ENCODE measurements at places on chromosomes 5 and 9.

DNA sequence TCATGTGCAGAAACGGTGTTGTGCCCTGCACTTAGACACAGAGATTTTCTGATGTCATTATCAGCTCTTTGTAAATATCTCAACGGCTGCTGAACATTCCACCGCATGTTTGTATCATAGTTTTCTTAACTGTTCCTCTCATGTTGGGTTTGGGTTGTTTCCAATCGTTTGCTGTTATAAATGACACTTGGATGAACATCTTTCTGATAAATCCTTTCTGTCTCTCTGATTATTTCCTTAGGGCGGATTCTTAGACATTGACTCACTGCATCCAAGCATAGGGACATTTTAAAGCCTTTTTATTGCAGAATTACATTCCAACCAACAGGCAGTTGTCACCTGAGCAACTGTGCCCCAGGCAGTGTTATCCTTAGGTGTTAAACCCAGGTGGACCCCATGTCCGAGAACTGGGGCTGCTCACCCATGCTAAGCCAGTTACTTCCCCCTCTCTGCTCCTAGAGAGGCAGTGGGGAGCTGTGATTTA is 28.5 kb downstream of the COL5A1 start:
- DNase-seq, result no peak

DNA sequence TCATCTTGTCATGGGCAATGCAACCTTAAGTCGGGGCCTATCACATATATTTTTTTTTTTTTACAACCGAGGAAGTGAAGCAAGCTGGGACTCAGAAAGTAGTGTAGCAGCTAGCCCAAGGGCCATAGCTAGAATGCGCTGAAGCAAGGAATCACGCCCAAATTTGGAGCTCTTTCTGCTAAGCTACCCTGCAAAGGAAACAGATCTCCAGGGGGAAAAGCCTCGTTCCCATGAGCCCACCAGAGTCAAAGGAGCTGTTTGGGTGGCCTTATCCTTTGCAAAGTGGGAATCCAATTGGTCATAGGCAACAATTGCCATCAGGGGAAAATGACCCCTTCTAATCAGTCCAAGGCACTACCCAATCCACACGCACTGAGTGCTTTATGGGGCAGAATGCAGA is 390.4 kb downstream of the EBF1 start:
- no peak for DNase-seq

DNA sequence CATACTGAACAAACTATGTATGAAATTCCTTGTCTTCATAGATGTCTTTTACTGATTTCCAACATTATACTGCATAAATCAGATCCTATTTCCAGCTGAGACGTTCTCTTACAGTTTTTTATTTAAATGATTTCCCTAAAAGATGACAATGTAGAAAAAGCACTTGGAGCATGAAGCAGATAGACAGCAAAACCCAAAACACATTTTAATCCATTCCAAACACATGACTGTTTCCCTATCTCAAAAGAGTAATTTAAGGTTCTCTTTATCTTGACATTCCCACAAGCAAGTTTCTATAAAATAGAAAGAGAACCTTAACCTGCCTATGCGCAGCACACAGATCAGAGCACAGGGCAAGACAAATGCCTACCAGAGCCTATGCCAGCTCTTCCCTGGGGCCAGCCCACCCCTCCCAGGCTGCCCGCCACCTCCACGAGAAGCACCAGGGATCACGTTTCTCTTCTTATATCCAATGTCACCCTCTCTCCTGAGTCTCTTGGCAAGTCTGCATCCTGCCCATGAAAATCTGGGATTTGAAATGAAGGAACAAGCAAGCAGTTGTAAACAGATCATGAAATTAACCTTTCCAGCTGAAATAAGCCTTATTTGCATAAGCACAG is 52.4 kb downstream of the RETREG1 start:
- no peak for DNase-seq

GRCh38 chr5:181194489-181195248 is 10.3 kb downstream of the TRIM7 start:
- DNase-seq, result no peak

- no peak for DNase-seq
These were observed 27.4 kb upstream of the ENHO start for GRCh38 chr9:34550016-34550680.

- no peak for DNase-seq
These were observed 97.8 kb upstream of the IQGAP2 start for GRCh38 chr5:76305269-76305668.

DNA sequence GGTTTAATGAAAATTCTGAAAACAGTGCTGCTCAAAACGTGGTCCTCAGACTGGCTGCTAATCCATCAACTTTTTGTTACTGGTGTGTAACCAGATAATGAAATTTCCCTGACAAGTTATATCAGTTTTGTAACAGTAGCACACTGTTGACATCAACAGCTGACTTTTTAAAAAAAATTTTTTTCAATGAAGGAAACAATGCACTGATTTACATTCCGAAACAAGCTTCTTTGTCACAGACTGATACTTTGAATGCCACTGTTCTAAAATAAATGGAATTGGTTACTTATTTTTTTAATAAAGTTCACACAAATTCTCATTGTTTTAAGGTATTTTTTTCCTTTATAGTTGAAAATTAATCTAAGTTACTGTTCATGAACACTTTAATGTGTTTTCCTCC is 169.1 kb downstream of the NIPBL start:
- DNase-seq, result no peak

GRCh38 chr9:95343725-95344287 is 26.3 kb upstream of the FANCC start:
- DNase-seq, result no peak

DNA sequence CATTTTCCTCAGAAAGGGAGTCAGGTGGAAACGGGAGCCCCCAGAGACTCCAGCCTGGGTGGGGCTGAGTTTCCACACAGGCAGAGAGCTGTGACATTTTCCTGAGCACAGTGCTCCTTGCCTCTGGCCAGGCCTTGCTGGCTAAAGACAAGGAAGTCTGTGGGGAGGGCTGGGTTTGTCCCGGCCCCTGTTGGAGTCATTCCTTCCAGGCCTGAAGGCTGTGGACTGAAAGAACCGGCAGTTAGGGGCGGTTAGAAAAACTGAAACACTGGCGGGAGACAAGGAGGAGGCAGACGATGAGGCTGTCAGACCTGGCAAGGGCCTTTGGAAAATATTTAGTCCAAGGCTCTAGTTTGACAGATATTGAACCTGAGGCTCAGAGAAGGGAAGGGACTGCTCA is 29.9 kb downstream of the COL15A1 start:
- DNase-seq, result no peak

DNA sequence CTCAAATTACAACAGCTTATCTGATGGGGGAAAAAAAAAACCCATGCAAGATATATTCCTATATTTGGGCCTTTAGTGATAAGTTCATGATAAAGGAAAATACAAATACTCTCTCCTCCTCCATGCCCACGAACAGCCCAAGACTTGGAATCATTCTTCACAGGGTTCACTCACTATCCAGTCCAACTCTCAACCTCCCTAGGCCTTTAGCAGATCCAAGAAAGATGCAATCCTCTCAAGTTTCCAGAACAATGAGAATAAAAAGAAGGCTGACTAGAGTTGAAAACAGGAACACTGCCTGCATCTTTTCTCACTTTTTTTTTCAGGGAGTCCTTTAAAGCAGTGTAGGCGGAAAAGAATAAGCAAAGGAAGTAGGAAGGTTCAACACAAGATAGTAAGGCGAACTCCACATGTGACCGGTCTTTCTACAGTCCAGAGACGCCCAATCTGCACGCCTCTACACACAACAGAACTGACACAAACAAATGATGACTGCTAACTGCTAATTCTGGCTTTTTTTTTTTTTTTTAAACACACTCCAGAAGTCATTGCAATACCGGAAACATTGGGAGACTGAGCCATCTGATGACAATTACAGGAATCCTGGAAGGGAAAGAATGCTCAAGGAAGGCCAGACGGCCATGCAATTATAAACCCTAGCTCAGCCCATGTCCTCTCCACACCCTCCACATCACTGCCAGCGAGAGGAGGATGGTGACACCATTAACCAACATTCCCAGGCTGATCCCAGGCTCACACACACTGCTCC is 75.4 kb downstream of the BNC2 start:
- no peak for DNase-seq

DNA sequence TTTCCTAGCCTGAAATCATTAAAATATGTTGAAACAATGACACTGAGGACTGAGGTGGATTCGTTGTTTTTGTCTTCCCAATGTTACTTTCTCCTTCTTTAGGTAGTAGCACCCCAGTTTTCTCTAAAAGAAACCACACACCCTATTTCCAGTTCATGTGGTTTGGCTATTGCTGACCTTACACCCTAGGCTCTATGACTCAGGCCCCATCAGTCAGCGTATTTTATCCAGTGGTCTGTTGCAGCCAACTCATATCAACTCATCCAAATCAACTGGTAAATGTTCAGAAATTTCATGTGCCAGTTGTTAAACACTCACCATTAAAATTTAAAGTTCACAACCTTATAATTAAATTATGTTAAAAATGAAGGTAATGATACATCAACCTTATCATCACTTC is 44.6 kb upstream of the NFIB start:
- no peak for DNase-seq

DNA sequence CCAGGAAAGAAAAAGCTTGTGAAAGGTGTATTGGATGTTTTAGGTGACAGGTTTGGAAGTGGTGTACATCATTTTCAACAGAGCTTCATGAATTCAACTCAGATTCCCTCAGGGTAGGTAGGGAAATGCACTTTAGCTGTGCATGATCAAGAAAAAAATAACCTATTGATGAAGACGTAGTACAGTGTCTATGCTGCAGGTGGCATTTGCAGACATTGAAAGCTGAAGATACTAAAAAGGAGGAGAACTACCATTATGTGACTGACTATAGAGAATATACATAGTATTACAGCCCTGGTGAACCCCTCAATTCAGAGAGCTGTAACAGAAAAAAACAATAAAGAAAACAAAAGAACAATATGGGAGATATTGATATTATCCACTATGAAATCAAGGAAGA is 2344.7 kb upstream of the ACO1 start:
- DNase-seq, result no peak

- no peak for DNase-seq
These were observed 23.8 kb downstream of the FGD3 start for GRCh38 chr9:92971121-92971520.

GRCh38 chr9:86601697-86602096 is 247.5 kb upstream of the TUT7 start:
- no peak for DNase-seq

- DNase-seq, result no peak
These were observed 30.7 kb downstream of the DHX29 start for GRCh38 chr5:55276771-55277170.

GRCh38 chr9:14512942-14513341 is 180.3 kb downstream of the ZDHHC21 start:
- DNase-seq, result no peak

- DNase-seq, result no peak
These were observed 19.2 kb upstream of the EXOC3 start for GRCh38 chr5:423626-424261.

DNA sequence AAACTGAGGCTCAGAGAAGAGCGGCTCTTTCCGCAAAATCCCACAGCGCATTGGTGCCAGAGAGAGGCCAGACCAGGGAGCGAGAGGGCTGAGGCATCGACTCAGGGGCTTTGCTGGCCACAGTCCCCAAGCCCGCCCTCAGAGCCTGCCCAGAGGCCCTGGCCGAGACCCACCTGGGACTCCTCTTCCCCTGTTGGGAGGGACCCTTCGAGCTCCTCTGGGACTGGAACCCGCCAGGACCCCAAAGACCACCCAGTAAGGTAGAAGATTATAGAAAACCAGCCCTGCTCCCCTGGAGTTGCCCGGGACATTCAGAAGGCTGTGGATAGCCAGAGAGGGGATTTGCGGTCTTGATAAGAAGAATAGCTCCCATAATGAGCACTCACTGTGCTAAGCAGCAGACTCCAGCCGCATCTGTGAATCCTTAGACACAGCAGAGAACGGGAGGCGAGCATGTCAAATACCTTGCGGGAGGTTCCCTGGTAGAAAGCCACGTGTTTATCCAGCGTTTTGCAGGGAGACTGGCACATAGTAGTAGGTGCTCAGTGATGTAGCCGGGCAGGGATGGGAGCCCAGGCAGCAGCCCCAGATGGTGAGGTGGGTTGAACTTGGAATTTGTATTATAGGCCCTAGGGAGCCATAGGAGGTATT is 651 bp upstream of the AK1 start:
- DNase-seq, result no peak

DNA sequence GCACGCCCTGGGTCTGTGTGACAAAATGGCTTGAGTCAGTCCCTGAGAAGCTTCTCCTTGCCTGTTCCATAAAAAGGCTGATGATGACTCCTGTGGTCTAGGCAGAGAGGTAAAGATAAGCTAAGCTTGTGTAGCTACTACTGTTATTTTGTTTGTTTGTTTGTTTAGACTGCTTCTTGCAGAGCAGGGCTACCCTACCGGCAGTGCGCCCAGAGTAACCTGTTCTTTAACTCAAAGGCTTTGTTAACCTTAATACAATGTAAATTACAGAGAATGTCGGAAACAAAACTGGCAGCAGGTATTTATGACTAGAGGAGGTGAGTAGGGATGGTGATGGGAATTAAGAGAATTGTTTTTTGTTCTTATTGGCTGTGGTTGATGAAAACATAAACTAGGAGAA is 87.6 kb downstream of the F2RL2 start:
- DNase-seq, result no peak

GRCh38 chr5:177412603-177413233 is 3.4 kb upstream of the F12 start:
- DNase-seq, result no peak

DNA sequence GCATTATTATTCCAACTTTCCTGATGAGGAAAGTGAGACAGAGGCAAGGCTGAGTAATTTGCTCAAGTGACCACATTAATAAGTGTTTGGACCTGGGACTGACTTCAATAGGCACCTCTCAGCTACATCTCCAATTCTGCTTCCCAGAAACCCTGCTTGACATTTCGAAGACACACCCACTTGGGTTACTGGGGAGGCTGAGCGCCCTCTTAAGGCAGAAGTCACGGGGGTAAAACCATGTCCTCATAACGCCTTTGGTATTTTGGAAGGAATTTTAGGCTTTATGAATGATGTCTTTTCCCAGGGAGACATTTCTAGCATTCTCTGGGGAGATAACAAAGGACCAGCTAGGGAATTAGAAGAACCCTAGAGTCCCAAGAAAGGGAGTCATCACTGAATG is 53.3 kb downstream of the TRPC7 start:
- DNase-seq, result no peak

DNA sequence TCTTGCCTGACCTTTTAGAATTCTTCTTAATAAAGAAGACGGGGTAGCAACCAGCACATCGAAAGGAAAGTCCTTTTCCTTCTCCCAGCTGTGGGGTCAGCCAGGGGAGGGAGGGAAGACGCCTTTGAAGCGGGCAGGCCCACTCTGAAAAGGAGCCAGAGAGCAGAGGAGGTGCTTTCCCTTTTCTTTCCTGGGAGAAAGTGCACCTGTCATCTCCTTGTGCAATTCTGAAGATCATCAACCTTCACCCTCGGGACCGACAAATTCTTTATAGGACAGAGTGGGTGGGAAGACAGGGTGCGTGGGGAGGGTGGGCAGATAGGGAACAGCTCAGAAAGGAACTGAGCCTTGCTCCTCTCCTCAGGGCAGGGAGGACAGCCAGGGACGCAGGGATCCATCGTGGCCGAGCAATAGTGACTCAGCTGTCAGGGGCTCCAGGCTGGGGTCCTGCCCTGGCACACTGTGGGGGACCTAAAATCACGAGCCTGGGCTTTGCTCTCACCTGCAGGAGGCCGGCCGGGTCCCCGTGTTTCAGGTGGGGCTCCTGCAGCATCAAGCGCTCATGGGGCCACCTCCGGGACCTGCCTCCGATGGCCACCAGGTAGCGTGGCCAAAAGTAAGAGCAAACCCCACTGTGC is 141.0 kb downstream of the OLFM1 start:
- DNase-seq, result no peak

- no peak for DNase-seq
These were observed 15.2 kb upstream of the SLC35D2 start for GRCh38 chr9:96398582-96399324.

GRCh38 chr5:115231598-115231997 is 31.1 kb downstream of the PGGT1B start:
- no peak for DNase-seq
